ENCODE measurements at places on chromosomes 16 and 17.

DNA sequence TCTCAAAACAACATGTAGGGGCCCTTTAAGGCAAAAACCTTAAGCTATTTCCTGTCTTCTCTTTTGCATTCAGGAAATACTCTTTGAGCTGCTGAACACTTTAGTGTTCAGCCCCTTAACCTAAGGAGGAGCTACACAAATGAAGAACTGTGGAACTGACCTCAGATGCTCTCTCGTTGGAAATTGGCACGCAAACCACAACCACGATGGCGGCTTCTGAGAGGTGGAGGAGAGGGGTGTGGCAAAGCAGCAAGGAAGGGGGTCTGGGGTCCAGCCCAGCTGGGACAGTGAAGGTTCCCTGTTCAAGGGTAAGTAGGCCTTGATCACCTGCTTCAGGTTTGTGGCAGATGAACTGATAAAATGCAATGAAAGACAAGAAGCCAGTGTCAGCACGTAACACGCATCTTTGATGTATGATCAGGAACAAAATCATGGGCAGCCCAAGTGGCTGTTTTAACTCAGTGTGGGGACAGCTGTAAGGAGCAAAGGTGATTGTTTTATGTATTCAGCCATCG is 291.6 kb upstream of the TNRC6C start:
- no peak for DNase-seq

GRCh38 chr16:30977502-30977901 is 7.5 kb upstream of the HSD3B7 start:
- no peak for DNase-seq

GRCh38 chr17:37564252-37564651 is 45.0 kb downstream of the SYNRG start:
- DNase-seq = no peak

DNA sequence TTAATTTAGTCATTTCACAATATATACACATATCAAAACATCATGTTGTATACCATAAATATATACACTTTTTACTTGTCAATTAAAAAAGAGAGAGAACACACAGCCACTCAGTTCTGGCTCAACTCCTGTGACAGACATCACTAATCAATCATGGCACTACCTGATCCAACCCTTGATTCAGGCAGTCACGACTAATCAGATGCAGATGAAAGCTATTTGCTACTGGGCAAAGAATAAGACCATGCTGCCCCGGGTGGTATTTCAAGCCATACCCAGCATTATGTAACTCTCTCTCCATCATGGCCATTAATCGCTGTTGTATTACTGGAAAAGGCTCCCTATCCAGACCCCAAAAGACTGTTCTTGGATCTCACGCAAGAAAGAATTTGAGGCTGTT is 345.7 kb downstream of the HAPSTR1 start:
- peak; percentile 3 for DNase-seq

DNA sequence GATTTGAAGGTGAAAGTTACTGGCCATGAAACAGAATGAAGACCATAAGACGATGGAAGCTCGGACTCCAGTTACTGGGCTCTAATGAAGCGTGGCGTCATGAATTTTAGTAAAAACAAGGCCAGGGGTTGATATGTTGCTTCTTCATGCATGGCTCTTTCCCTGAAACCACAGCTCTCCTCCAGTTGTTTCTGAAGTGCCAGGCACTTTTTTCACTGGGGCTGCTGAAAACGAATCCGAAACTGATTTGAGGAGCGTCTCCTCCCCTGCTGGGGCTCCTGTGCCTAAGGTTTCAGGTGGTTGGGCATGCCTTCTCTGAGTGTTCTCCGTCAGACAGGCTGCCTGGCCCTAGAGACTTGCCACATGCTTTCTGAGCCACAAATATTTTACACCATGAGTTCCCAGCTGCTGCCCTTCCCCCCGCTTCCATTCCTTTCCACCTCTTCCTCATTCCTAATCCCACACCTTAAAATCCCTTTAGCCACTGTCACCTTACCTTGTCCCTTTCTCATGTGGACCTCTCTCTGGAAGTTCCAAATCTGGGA is 3.7 kb upstream of the MYL4 start:
- DNase-seq = peak; percentile 22

DNA sequence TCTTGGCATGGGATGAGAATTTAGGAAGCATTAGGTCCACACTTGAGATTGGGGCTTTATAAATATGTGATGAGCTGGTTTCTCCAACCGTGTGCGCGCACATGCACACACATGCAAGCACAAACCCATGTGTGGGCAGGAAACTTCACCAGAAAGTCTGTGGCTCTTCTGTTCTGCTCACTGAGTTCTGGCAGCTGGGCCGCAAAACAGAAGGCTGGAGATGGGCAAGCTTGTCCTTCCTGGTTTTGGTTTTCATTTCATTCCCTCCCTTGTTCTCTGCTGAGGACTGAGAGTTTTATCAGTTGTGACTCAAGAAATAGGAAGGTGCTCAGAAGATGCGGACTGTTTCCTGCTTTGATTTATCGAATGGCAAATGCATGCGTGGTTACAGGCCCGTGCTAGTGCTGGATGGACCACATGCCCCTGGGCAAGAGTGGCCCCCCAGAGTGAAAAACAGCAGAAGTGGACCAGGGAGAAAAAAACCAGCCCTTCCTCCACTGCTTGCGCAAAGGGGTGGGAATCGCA is 14.1 kb downstream of the MAP3K14 start:
- DNase-seq = no peak

DNA sequence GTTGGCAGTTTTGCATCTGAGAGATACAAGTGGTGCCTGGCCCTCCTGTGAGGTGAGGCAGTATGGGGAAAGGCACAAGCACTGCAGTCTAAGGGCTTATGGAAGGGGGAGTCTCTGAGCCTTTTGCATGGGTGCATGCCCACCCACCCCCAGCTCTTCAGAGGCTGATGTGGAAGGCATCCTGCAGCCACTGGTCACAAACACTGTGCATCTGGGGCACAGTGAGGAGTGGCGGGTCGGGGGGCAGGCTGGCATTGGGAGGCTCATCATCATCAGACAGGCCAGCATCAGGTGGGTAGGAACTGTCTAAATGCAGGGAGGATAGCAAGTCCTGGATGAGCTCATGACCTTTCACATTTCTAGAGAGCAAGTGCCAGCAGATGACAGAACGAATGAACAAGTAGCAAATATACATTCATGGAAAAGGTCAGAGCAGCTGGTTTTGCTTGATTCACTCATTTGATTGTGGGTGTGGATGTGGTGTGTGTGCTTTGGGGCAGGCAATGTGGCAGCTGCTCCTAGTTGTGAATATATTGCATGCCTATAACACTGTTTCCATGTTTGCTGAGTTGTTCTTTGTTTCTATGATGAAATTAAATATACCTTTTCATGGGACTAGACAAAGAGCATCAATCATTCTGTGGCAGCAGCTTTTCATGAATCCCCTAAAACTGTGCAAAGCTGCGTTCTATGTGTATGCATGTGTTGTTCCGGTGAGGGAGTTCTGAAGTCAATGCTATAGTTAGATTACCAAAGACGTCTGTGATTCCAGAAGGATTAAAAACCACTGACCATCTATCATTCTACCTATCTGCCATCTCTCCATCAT is 29.2 kb downstream of the TRIM25 start:
- no peak for DNase-seq

DNA sequence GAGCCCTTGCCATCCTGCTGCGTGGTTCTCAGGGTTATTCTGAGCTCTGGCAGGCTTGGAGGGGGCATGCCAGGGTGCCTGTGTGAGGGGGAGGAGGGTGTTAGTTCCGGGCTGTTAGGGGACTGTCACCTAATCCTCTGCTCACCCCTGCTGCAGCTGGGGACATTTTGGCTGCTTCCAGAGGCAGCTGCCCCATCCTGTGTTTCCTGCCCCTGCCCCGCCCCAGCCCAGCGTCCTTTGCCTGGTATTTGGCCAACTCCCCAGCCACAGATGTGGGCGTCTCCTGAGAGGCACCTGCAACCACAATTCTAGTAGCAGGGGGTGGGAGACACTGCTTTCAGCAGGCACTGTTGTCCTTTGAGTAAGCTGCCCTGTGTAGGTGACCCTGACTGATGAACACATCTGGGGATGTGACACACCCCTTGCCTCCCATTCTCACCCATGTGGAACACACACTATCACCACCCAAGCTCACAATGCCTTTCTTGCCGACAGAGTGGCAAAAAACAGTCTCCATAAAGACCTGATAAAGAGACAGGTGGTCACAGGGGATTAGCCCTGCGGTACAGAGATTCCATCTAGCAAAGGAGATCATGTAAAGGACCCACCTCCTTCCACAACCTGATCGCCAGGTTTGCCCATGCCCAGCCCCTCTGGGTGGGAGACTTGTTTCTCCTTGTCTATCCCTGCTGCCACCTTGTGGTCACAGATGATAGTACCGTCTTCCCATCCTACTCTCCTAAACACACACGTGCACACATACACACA is at the start of gene CHRNE:
TSS of gene CHRNE (minus strand) at position 48 of the 768 bp plus-strand sequence. CDS start at position 13, 35 bp downstream.
- peak; percentile 70 for DNase-seq

- no peak for DNase-seq
Measured at GRCh38 chr17:34386697-34387550, 23.9 kb upstream of the CCL1 start.

- DNase-seq = no peak
Measured at GRCh38 chr17:67496286-67496685, 119.2 kb downstream of the PITPNC1 start.

DNA sequence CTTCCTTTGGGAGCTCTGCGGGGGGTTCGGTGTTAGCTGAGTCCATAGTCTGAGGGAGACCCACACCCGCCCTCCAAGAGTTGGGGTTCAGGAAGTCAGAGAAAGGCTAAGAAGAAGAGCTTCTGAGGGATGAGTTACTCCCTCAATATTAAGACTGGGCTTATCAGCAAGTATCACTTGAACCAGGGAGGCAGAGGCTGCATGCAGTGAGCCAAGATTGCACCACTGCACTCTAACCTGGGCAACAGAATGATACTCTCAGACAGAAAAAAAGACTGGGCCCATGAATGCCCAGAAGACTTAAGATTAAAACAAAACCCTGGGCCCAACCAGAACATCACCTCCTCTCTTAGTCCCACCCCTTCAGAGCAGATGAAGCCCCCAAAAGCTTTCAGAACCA is 6.0 kb downstream of the NKIRAS2 start:
- DNase-seq = no peak

- no peak for DNase-seq
Measured at GRCh38 chr16:89065458-89065822, 28.2 kb upstream of the ACSF3 start.

- DNase-seq = peak; percentile 95
Measured at GRCh38 chr16:54286366-54287130, at the start of gene IRX3. Gene IRX3, minus strand, starts transcription at chr16:54286787. Its CDS starts 737 bp downstream, at chr16:54286050.

- DNase-seq = no peak
Measured at GRCh38 chr17:4362141-4362540, 4.3 kb downstream of the UBE2G1 start.

GRCh38 chr17:83155128-83156121 is 76.0 kb downstream of the METRNL start:
- no peak for DNase-seq

DNA sequence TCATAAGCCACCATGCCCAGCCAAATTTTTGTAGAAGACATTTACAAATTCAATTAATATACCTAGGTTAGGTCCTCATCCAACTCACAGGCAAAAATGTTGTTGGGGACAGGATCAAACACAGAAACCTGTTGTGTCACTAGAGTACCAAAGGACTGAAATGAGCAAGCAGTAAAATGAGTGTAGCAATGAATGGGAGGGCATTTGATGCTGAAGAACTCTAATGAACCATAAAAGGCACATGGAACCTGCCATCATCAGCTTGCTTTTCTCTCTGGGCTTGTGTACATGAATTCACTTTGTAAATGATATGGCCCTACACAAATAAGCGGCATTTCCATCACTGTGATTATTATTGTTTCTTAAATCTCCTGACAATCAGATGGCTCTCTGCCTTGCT is 17.8 kb downstream of the USP31 start:
- DNase-seq = no peak

DNA sequence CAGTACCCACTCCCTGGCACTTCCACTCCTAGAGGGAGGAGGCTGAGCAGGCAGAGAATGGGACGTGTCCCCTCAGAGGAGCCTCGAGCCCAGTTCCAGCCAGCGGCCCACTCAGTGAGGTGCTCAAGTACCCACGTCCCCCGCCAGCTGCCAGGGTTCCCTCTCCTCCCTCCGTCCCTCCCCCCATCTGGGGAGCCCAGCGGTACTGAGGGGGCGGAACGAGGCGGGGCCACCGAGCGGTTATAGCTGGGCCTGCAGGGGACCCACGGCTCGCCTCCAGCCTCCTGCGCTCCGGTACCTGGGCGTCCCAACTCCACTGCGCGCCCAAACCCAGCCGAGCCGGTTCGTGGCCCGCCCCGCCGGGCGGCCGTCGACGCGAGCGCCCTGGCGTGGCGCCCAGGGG is at the start of gene NPW:
TSS of gene NPW (plus strand) at position 268 of the 403 bp plus-strand sequence.
- DNase-seq = no peak

- no peak for DNase-seq
Measured at GRCh38 chr16:82761858-82762257, 135.1 kb downstream of the CDH13 start.

DNA sequence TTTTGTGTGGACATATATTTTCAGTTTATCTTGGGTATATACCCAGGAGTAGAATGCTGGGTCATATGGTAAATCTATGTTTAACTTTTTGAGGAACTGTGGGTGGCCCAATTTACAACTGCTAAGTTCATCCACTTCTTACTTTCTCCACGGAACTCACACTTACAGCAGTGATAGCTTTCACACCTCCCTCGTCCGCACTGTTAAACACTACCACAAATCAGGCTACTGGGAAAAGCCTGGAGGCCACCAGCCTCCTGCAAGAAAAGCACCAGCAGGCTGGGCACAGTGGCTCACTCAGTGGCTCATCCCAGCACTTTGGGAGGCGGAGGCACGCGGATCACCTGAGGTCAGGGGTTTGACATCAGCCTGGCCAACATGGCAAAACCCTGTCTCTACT is 14.7 kb upstream of the ZG16 start:
- no peak for DNase-seq

DNA sequence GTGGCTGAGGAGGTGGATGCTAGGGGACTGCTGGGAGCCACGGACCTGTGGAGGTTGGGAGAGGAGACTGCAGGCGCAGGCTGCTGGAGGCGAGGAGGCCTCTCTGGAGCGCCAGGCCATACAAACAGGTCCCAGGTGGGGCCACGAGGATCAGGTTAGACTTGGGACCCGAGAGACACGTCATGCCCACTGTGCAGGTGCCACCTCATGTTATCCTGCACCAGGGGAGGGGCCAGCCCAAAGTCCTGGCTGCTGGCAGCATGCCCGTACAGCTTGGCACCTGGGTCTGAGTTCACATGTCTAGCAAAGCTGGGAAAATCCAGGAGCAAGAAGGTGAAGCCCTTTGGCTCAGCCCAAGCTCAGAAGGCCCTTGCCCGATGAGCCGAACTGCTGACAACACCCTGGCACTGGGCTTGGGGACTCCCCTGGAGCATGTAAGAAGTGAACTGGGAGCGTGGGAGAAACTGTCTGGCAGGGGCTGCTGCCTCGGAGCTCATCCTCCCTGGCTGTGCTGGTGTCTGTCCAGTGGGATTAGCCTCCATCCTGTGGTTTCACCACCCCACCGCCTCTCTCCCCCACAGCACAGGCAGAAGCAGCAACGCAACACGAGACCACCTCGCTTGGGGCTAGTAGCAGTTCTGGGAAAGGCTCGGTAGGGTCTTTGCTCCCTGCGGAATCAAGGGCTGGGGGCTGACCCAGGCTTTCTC is 5.3 kb downstream of the ARHGDIA start:
- DNase-seq = no peak

GRCh38 chr16:3115003-3115402 is 2.6 kb downstream of the ZNF205 start:
- no peak for DNase-seq
